ENCODE measurements at places on chromosomes 7 and 10.
A peak's percentile ranks its signal among the peaks of the same experiment; 100 is the strongest.

- no peaks in the 10 kb centered on the region for H3K36me3 ChIP-seq
- no peaks in the 10 kb centered on the region for H3K4me1 ChIP-seq
- H3K27me3 ChIP-seq, result no peaks in the 10 kb centered on the region
- no peak for DNase-seq
Measured at GRCh38 chr7:40644454-40645188, 509.8 kb downstream of the SUGCT start.

- no peak for DNase-seq
- H3K4me3 ChIP-seq, result no peak overlapping the region
- H3K27me3 ChIP-seq, result no peaks in the 10 kb centered on the region
- H3K36me3 ChIP-seq, result no peaks in the 10 kb centered on the region
Measured at GRCh38 chr10:78802866-78803265, 265.9 kb upstream of the ZMIZ1 start.

- no peak overlapping the region for H3K4me3 ChIP-seq
- no peaks in the 10 kb centered on the region for H3K36me3 ChIP-seq
- no peak for DNase-seq
- H3K27ac ChIP-seq, result peak overlapping the region; percentile 29
- peaks cover 11% of the 10 kb centered on the region for H3K4me1 ChIP-seq
- H3K27me3 ChIP-seq, result no peaks in the 10 kb centered on the region
Measured at GRCh38 chr10:24866604-24867583, 85.5 kb downstream of the PRTFDC1 start.

- H3K27me3 ChIP-seq, result no peaks in the 10 kb centered on the region
- peaks cover 29% of the 10 kb centered on the region for H3K4me1 ChIP-seq
- H3K4me3 ChIP-seq, result no peak overlapping the region
- no peak for DNase-seq
Measured at GRCh38 chr7:36690041-36690440, 34.3 kb downstream of the AOAH start.

GRCh38 chr7:33691180-33691579 is 214.2 kb upstream of the BMPER start:
- no peak for DNase-seq
- H3K36me3 ChIP-seq, result no peaks in the 10 kb centered on the region
- no peak overlapping the region for H3K27ac ChIP-seq
- H3K27me3 ChIP-seq, result no peaks in the 10 kb centered on the region
- no peaks in the 10 kb centered on the region for H3K4me1 ChIP-seq
- H3K4me3 ChIP-seq, result no peak overlapping the region

Data from CD8-positive, alpha-beta memory T cell (primary cell).